ENCODE measurements at places on chromosomes 5 and 9.

GRCh38 chr5:84274585-84275468 lies 109.9 kb downstream of the EDIL3 start:
- DNase-seq: peak; percentile 47
- no peak overlapping the region for H3K27ac ChIP-seq
- peaks cover 24% of the 10 kb centered on the region for H3K4me1 ChIP-seq
- no peak overlapping the region for H3K4me3 ChIP-seq
- no peaks in the 10 kb centered on the region for H3K36me3 ChIP-seq
- H3K27me3 ChIP-seq: no peaks in the 10 kb centered on the region

GRCh38 chr5:34571677-34572041 lies 84.5 kb upstream of the RAI14 start:
- no peaks in the 10 kb centered on the region for H3K36me3 ChIP-seq
- no peak overlapping the region for H3K27ac ChIP-seq
- H3K4me3 ChIP-seq: no peak overlapping the region

GRCh38 chr5:176337913-176338312 lies 23.7 kb downstream of the KIAA1191 start:
- no peak overlapping the region for H3K4me3 ChIP-seq
- no peak for DNase-seq
- no peaks in the 10 kb centered on the region for H3K27me3 ChIP-seq
- no peaks in the 10 kb centered on the region for H3K4me1 ChIP-seq
- no peak overlapping the region for H3K27ac ChIP-seq

- H3K4me1 ChIP-seq: no peaks in the 10 kb centered on the region
- no peaks in the 10 kb centered on the region for H3K27me3 ChIP-seq
- DNase-seq: no peak
- no peak overlapping the region for H3K27ac ChIP-seq
- no peaks in the 10 kb centered on the region for H3K36me3 ChIP-seq
- no peak overlapping the region for H3K4me3 ChIP-seq
Measured at GRCh38 chr9:14175778-14176177, 138.2 kb downstream of the NFIB start.

DNA sequence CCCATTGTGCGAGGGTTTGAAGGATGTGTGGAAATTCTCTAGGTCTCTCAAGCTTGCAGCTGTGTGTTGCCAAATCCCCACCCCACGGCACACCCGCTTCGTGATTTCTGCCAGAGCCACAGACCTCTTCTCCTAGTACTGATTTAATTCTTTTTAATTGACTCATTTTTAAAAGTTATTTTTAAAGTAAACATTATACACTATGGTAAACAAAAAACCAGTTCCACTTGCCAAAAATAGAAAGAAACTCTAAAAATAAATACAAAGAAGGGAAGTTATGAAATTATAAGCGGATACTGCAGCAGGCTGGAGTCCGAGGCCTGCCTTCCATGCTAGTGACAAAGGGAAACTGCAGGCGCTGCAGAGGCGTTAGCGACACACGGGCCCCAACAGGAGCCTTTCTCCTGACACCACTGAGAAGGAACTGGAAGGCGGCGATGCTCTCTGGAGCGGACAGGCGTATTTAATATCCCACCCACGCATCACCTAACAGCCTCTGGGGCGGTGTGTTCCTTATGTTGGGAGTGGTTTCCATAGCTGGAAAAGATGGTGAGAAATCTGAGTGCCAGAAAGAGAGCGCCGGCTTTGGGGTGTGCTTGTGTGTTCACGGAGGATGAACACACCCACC lies 122.5 kb downstream of the COL23A1 start:
- peak; percentile 31 for DNase-seq
- peak overlapping the region; percentile 80 for H3K27ac ChIP-seq
- H3K36me3 ChIP-seq: no peaks in the 10 kb centered on the region
- peaks cover 90% of the 10 kb centered on the region for H3K4me1 ChIP-seq
- H3K27me3 ChIP-seq: peaks cover 9% of the 10 kb centered on the region
- H3K4me3 ChIP-seq: peak overlapping the region; percentile 57

DNA sequence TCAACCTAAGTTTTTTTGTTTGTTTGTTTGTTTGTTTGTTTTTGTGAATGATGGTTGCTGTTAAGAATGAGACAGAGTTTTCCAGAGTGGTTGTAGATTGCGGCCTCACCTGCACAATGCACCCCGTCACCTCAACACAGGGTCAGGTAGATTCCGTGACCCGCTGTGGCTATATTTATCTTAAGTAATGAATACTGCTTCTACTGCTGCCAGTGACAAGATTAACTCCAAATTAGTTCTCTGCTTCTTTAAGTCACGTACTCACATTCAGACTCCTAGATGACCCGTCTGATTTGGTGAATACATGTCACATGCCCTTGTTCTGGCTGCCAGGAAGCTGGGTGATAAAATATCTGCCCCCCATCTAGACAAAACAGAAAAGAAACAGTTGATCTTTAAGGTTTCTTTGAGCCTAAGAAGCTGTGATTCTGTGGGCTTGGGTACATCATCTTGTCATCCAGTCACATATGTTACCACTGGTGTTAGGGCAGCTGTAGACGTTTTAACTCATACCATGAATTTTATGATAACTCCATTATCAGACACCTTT lies 52.9 kb downstream of the CFAP95 start:
- DNase-seq: no peak
- peaks cover 25% of the 10 kb centered on the region for H3K4me1 ChIP-seq
- H3K4me3 ChIP-seq: no peak overlapping the region
- peaks cover 7% of the 10 kb centered on the region for H3K27me3 ChIP-seq

GRCh38 chr5:54841481-54841880 lies 143.9 kb downstream of the ESM1 start:
- H3K4me3 ChIP-seq: no peak overlapping the region
- H3K27me3 ChIP-seq: no peaks in the 10 kb centered on the region
- H3K27ac ChIP-seq: no peak overlapping the region
- H3K4me1 ChIP-seq: peaks cover 30% of the 10 kb centered on the region
- no peak for DNase-seq

DNA sequence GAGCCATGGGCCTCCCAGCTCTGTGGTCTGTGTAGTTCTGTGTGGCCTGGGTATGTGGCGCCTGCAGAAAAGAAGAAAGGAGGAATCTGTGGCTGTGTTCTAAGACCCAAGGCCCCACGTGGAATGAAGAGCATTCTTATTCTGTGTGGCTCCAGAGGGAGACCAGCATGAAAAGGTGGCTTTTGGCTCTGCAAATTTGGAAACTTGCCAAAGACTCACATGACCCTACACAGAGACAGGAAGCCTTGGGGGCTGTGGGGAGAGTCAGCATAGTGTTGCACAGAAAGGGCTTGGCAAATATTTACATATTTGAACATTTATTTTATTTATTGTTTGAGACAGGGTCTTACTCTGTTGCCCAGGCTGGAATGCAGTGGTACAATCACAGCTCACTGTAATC lies 193.3 kb downstream of the TMEM38B start:
- no peaks in the 10 kb centered on the region for H3K27me3 ChIP-seq
- H3K36me3 ChIP-seq: no peaks in the 10 kb centered on the region
- no peak overlapping the region for H3K27ac ChIP-seq
- H3K4me1 ChIP-seq: peaks cover 7% of the 10 kb centered on the region
- H3K4me3 ChIP-seq: no peak overlapping the region

- H3K27me3 ChIP-seq: no peaks in the 10 kb centered on the region
- no peak overlapping the region for H3K27ac ChIP-seq
- no peak overlapping the region for H3K4me3 ChIP-seq
- H3K4me1 ChIP-seq: no peaks in the 10 kb centered on the region
Measured at GRCh38 chr5:111386832-111387162, 125.5 kb downstream of the STARD4 start.

DNA sequence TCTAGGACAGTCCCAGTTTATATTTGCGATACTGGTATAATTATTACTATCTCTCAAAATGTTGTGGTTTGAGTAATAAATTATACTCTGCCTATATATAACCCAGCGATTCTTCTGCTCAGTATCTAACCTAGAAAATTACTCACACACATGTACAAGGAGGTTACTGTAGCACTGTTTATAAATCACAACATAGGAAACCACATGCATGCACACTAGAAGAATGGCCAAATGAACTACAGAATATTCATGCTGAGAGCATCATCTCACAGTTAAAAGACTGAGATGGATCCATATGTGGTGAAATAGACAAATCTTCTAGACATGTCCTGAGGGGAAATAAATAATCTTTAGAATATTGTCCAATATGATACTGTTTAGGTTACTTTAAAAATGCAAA lies 62.1 kb downstream of the INSYN2B start:
- no peak overlapping the region for H3K27ac ChIP-seq
- no peak overlapping the region for H3K4me3 ChIP-seq
- no peak for DNase-seq
- H3K27me3 ChIP-seq: peaks cover 4% of the 10 kb centered on the region

DNA sequence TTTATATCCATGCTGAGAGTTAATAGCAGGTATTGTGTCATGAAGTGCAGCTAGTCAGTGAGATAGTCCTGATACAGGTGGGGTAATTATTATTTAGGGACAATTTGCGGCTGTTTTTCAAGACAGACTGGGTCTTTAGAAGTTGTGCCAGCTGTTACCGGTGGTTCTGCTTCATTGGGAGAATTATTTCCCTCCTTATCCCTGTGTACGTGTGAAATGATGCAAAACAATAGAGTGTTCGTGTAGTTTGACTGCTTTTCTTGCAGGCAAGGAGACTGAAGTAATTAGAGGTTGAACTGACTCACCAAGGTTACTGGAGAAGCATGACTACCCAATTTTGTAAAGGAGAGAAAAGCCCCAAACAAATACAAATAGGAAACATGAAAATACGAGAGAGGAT lies 101.7 kb downstream of the ARRDC3 start:
- peaks cover 27% of the 10 kb centered on the region for H3K4me1 ChIP-seq
- no peak for DNase-seq
- H3K27me3 ChIP-seq: no peaks in the 10 kb centered on the region

- H3K4me1 ChIP-seq: peaks cover 57% of the 10 kb centered on the region
- no peak for DNase-seq
- no peaks in the 10 kb centered on the region for H3K36me3 ChIP-seq
- H3K4me3 ChIP-seq: peak overlapping the region; percentile 14
- H3K27me3 ChIP-seq: no peaks in the 10 kb centered on the region
Measured at GRCh38 chr9:129335464-129336129, 157.5 kb upstream of the IER5L start.

DNA sequence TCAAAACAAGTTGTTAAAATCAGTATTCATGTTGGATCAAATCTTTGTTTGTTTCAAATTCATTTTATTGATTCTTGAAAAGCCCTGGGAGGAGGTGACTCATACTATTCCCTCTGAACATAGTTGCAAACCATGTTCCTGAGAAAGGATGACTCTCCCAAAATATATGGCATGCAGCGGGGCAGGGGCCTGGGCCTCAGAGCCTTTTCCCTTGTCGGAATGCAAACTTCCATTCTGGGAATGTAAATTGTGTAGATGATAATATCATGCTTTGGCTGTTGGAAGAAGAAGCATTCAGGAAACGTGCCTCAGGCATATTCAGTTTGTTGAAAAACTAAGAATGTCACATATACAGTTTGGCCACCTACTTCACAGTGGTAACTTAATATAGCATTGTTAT lies 242.0 kb downstream of the AUH start:
- no peak for DNase-seq
- no peak overlapping the region for H3K4me3 ChIP-seq
- H3K36me3 ChIP-seq: peaks cover 23% of the 10 kb centered on the region
- peaks cover 18% of the 10 kb centered on the region for H3K27me3 ChIP-seq
- peaks cover 23% of the 10 kb centered on the region for H3K4me1 ChIP-seq
- H3K27ac ChIP-seq: no peak overlapping the region

GRCh38 chr5:9156282-9156681 lies 389.6 kb downstream of the SEMA5A start:
- peak; percentile 39 for DNase-seq
- no peak overlapping the region for H3K27ac ChIP-seq
- peaks cover 33% of the 10 kb centered on the region for H3K4me1 ChIP-seq
- no peaks in the 10 kb centered on the region for H3K36me3 ChIP-seq
- peaks cover 6% of the 10 kb centered on the region for H3K27me3 ChIP-seq

DNA sequence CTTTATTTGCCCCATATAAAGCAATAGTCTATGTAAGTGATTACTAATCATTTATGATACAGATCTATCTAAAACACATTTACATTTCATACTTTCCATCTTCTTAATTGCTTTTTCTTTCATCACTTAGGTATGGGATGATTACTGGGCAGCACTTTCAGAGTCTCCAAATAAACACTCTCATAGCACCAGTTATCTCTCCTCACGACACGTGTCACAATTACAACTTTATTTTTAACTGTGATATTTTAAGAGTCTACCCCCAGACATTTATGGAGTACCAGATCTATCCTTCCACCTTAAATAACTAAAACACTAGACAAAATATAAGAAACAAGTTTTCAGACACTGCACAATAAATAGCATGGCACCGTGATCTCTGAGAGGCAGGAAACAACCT lies 32.9 kb downstream of the HOMER1 start:
- peak overlapping the region; percentile 14 for H3K27ac ChIP-seq
- no peak overlapping the region for H3K4me3 ChIP-seq
- peaks cover 8% of the 10 kb centered on the region for H3K4me1 ChIP-seq
- H3K36me3 ChIP-seq: peaks cover 37% of the 10 kb centered on the region
- DNase-seq: no peak

GRCh38 chr5:83731638-83732037 lies 11.0 kb upstream of the HAPLN1 start:
- no peaks in the 10 kb centered on the region for H3K4me1 ChIP-seq
- DNase-seq: no peak
- peaks cover 18% of the 10 kb centered on the region for H3K36me3 ChIP-seq
- H3K4me3 ChIP-seq: no peak overlapping the region

DNA sequence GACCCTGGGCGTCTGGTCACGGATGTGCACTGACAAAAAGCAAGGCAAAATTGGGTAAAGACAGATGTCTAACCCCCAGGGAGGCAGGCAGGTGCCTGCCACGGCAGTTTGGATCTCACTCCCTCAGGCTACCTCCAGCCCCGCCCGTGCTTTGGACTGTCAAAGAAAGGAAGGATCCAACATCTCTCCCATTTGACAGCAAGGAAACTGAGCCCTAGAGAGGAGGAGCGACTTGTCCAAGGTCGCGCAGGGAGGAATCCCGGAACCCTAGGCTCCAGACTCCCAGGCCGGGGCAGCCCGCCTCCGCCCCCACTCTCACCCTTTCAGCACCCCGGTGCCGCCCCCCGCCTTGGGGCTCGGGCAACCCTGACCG lies 376 bp downstream of the GOLGA1 start:
- H3K36me3 ChIP-seq: peaks cover 17% of the 10 kb centered on the region
- H3K4me1 ChIP-seq: peaks cover 23% of the 10 kb centered on the region
- peak overlapping the region; percentile 75 for H3K27ac ChIP-seq

Measured in nephron progenitor cell (in vitro differentiated cells).